Astrocyte of the spinal cord (primary cell): ENCODE measurements at places on chromosomes 2 and 18.
A peak's percentile ranks its signal among the peaks of the same experiment; 100 is the strongest.

DNA sequence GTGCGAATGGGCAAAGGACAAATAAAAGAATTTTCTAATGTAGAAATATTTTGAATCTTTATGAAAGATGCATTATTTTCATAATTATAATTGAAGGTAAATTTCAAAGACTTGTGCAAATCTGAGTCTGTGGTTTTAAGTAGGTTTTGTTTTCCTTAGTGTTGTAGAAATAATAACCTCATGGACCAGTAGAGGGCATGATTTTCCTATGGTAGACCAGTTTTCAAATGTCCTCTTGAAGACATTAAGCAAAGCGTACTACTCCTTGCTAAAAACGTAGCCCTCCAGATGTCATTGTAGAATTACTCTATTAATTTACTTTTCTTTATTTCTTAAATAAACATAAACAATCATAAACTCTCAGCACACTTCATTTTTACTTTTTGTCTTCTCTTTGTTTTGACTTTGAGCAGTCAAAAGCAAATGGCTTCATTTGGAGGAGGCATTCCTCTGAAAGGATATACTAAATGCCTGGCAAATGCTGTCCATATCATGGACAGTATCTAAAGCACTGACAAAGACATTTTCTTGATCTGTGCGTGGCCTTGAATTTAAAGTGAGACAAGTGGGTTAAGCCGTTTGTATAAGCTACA is 85.8 kb upstream of the FAM237A start:
- DNase-seq, result peak; percentile 63

DNA sequence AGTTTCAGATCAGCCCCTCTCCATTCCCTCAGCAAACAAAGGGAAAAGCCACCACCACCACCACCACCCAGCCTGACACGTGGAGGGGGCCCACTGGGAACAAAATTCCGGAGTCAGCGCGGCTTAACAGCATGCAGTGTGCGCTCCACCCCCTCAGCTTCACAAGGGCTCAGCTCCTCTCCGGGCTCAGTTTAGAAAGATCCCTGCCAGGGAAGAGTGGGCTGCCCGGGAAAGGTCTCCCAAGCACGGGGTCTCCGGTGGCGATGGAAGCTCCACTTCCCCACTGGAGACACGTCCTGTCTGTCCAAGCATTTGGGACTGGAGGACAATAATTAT is 55.7 kb downstream of the SNORC start:
- DNase-seq, result no peak

GRCh38 chr2:85728883-85729824 is 24.6 kb upstream of the ATOH8 start:
- peak; percentile 80 for DNase-seq

DNA sequence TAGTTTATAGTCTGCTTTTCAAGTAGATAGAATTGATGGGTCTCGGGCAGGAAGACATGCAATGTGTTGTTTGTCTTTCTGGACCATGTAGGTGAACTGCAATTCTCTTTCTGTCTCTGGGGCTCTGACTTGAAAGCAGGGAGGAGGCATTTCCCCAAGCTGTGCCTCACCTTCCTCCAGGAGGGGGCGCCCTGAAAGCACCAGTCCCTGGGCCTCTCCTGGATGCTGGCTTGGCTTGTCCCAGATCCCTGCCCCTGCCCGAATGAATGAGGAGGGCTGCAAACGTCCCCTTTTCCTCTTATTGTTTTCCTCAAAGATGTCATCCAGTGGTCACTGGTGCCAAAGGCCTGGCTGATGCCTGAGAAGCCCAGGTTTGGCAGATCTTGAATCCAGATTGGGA is 270.6 kb downstream of the CELF4 start:
- DNase-seq, result no peak

GRCh38 chr2:57141269-57141668 is 905.3 kb upstream of the VRK2 start:
- DNase-seq, result no peak

DNA sequence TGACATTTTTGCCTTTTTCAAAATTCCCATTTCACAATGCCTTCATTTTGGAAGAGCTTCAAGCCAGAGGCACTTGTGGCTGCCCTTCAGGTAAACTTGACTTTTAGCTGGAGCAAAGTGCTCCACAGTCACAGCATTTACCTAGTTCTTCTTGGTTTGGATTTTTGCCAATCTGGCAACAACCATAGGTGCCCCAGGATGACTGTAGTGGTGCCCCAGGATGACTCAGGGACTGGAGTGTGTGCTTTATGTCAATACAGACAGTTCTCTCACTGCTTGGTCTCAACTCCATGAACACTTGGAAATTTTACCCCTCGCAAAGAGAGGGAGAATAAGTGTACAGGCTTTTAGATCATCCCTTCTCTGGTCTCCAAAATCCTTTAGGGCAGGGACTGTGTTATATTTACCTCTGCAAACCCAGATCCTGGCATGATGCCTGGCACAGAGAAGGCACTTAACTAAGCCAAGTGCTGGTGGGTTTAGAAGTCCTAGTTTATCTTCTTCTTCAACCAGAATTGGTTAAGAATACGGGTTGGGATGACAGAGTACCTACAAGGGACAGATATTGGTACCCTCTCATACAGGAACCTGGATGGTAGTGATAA is 15.3 kb upstream of the PTPN4 start:
- peak; percentile 53 for DNase-seq

GRCh38 chr2:123566291-123566946 is 458.7 kb upstream of the CNTNAP5 start:
- DNase-seq, result no peak

GRCh38 chr18:77100751-77101355 is 31.7 kb downstream of the MBP start:
- DNase-seq, result no peak

GRCh38 chr2:223889229-223889628 is 51.8 kb upstream of the AP1S3 start:
- DNase-seq, result no peak

DNA sequence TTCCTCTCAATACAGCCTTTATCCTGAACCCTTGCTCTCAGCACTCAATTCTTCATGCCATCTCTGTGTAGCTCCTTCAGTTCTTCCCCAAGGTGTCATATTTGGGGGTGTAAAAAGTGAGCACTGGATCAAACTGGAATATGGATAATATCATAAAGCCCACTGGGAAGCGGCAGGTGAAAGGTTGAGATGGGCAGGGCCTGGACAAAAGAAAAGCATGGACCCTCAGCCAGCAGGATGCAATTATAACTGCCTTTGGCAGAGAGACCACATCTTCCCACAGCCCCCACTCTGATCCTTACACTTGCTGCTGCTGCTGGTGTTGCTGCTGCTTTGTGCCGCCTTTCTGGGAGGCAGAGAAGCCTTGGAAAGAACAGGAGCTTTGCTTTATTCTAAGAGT is 31.2 kb upstream of the STPG4 start:
- no peak for DNase-seq

DNA sequence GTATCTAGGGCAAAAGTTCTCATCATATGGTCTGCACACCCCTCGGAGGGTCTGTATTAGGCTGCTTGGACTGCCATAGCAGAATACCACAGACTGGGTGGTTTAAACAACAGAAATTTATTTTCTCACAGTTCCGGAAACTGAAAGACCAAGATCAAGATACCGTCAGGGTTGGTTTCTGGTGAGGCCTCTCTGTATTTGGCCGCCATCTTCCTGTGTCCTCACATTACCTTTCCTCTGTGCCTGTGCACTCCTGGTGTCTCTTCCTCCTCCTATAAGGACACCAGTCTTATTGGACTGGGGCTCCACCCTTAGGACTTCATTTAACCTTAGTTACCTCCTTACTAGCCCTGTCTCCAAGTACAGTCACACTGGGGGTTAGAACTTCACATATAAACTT is 132.5 kb downstream of the NCOA1 start:
- no peak for DNase-seq

GRCh38 chr18:57148263-57148662 is 1.4 kb downstream of the BOD1L2 start:
- DNase-seq, result no peak

DNA sequence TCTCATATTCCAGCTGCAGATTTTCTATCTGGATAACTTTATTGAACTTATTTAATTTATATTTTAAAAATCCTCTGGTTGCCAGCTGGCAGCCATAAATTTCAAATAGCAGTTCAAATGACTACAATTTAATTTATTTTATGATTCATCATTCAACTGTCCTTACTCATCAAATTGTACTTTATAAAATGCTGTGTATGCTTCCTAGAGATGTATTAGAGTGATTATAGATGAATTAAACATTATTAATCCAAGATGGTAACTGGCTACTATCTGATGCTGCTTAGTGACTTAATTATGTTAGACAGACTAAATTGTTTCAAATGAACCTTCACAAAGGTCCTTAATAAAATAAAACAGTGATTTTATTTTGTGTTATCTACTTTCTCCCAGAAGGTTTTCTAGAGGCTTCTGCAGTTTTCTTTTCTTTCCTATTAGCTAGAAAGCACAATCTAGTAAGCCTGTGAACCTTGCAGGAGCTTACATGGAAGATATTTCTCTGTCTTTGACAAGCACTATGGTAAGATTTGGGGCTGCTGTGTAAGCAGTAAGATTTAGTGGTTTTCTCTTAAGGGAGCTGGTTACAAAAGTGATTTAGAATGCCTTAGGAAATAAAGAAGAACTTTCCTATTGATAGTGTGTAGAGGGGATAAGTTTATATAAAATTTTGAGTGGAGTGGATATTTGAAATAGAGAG is 322.3 kb downstream of the FSIP2 start:
- no peak for DNase-seq

DNA sequence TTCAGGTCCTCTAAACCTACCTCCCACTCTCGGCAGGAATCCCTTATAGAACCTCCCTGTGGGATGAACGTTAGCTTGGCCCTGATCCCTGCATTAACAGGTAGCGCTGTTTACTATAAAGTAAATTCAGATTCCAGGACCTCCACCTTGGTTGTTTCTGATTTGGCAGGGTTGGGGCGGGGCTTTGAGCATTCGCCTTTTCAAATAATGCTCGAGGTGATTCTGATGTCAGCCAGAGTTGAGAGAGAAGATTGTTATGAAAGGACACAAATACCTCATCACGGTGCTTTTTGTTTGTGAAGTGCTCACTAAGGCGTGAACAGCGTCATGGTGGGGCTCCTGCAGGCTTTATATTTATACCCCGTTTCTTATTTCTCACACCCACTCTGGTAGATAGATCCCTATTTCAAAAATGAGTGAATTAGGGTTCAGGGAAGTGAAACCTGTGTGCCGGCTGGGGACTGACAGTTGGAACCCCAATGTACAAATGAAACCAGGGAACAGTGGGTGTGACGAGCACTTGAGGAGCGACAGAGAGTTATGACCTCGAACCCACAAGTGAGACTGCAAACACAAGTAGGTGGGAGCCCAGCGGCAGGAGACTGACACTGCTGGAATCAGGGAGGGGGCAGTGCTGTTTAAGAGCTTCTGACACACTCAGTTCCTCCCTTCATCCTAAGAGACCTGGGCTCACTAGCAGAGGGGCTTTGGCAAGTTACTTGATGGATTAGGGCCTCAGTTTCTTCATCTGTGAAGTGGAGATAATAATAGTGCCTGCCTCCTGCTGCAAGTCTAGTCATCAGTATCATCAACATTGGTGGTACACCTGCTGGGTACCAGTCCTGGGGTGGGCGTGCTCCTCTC is 14.2 kb upstream of the CXCR4 start:
- no peak for DNase-seq

GRCh38 chr18:51721996-51722395 is 524.5 kb upstream of the MEX3C start:
- DNase-seq, result no peak

DNA sequence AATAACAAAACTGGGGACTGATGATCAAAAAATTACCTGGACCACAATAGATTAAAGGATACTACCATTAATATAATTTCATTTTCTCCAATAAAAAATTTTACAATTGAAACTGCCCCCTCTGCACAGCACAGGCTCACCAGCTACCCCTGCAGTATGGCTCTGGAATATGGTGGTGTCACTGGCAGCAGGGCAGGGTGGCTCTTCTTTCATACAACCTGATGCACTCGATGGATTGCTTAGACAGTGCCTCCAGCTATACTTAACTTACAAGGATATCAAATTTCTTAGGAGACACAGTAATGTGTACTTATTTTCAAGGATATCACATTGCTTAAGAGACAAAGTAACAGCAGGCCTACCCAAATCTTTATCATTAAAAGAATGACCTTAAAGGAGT is 124.0 kb downstream of the PRELID3A start:
- DNase-seq, result no peak

DNA sequence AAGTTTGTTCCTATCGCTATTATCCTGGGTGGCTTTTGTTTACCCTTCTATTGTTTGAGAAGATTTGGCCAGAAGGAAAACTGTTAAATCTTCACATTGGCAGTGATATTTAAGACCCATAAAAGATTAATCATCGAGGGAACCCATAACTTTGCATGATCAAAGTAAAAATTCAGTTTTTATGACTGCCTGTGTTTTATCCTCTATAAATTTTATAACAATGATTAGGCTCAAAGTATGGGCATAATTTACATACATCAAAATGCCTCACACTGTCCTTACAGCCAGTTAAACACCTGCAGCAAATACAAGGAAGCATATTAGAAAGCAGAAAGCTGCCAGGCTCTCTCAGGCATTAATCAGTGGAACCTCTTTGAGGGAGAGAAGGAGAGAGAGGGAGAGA is 289.1 kb downstream of the ICOS start:
- DNase-seq, result no peak

GRCh38 chr18:11986061-11986460 is 4.8 kb downstream of the IMPA2 start:
- DNase-seq, result no peak

DNA sequence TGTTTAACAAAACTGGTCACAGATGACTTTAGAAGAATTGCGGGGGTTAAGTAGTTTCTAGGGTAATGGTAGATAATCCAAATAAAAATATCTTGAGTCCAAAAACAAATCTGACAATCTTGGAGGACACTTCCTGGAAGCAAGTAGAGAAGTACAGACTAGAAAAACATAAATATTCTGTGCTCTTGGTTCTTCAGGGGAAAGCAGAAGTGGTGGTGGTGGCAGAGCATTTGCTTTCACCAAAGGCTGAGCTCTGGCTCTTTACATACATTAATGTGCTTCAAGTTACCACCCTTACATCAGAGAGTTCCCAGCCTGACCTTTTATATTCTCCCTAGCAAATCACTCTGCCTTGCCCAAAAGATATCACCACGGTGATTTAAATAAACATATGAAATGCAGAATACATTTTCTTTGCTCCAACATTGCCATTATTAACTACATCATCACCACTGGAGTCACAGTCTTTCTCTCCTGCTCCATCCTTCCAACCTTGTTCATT is 15.3 kb downstream of the PDE11A start:
- DNase-seq, result no peak

DNA sequence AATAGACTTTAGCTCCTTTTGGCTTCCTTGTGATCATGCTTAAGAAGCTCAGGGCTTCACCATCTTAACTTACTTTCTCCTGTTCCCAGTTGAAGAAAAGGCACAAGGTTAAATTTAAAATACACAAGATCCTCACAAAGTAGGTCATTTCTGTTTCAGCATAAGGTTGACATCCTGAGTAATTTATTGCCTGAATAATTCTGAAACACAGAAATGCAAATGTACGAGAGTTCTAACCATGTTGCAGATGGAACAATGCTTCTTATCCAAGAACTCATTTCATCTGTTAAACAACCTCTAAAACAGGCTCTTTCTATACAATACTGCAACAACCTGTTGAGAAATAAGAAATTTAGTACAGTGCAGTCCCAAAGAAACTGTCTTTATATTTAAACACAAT is 395.2 kb downstream of the BCL11A start:
- no peak for DNase-seq

- DNase-seq, result no peak
Observed at GRCh38 chr2:127609818-127610217, 36.1 kb upstream of the GPR17 start.
